B cell (primary cell): ENCODE measurements at places on chromosomes 3 and 15. TPM values are rescaled to one million over a fixed set of nuclear protein-coding genes. Genes with fewer than 3 reads are reported as not detected.

- no peak for DNase-seq
Measured at GRCh38 chr3:43865351-43865750, 174.6 kb downstream of the ABHD5 start.

- peak; percentile 50 for DNase-seq
Measured at GRCh38 chr3:184690192-184690883, 21.5 kb downstream of the MAGEF1 start.

DNA sequence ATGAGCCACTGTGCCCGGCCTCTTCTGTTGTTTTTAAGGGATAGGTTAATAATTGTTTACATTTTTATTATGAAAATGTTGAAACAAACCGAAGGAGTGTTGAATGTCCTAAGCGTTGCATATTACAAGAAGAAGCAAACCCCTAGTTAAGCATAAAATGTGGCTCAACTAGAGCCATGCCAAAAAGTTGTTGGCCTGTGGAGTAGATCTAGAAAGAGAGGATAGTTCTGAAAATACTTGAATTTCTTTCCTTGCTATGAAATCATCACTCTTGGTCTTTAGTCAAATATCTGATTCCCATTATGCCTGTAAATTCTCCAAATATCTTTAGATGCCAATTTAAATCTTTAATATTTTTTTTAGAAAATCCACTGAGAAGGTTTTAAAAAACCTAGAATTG, 12.8 kb downstream of the RBP2 start:
- DNase-seq, result no peak

The CD276 gene
- total RNA-seq, result not detected in 2 replicates

GRCh38 chr3:175255698-175256097, 396.6 kb downstream of the NAALADL2 start:
- DNase-seq, result no peak

GRCh38 chr3:128554100-128554464, 61.1 kb upstream of the GATA2 start:
- no peak for DNase-seq

The SSUH2 gene
- not detected in 2 replicates for total RNA-seq

GRCh38 chr15:90879730-90880366, 4.5 kb upstream of the FES start:
- DNase-seq, result no peak

- DNase-seq, result no peak
Measured at GRCh38 chr15:58551084-58551763, 119.4 kb downstream of the LIPC start.

- DNase-seq, result no peak
Measured at GRCh38 chr3:68743521-68743920, 188.8 kb downstream of the TAFA4 start.

DNA sequence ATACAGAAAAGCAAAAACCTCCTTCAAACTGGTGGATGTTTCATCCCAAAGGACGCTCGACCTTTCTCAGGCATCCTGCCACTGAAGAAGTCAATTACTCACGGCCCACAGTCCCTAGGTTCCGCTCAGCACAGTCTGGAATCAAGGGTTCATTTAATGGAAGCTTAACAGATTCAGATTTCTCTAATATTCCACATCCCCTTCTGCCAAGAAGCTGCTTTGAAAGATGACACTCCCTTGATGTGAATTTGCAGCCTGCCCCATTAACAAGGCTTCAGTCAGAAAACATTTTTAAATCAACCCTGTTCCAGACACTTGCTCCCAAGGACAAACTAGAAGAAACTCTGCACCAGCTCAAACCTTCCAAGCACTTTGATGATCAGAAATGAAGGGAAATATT, 81.2 kb downstream of the LIPC start:
- DNase-seq, result no peak

The SERINC4 gene
- 0.24 and 0.32 TPM in 2 replicates for total RNA-seq

DNA sequence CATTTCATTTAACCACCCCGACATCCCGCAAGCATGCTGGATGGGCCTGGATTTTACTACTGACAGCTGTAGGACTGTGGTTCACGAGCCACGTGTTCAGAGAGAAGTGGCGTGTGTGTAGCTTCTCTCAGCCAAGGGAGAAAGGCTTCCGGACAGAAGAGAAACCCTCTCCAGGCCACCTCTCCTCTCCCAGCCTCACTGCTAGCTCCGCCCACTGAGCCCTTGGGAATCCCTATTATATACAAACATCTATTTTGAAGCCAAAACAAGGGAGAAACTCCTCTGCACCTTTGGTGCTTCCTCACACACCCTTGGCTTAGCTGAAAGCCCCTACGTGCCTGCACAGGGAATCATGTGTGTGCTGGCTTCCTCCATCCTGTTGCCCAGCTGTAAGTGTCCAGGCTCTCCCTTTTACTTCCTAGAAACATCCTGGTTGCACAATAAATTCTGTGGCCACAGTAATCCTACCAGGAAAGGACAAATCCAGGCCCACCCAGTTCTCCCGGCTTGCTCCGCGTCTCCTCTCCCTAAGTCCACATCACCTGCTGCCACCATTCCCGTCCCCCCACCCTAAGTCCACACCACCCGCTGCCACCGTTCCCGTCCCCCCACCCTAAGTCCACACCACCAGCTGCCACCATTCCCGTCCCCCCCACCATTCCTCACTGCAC, 30.5 kb downstream of the PCSK6 start:
- no peak for DNase-seq

DNA sequence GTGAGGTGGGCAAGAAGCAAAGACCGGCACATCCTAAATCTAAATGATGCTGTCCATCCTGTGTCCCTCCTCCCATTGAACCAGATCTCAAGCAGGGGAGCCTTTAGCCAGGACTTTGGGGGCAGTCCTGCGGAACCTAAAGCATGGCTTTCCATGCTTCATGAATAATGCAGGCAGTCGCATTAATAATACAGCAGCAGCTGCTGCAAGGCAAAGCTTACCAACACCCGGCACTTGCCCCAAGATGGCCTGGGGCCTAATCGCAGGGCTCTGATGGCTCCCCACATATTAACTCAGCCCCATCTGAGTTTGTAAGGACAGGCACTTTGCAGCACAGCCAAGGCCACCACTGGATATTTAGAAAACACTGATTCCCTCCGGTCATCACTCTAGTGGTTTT, 114.4 kb downstream of the NTRK3 start:
- no peak for DNase-seq
